ENCODE measurements at places on chromosomes 3 and 15.

- DNase-seq = no peak
Observed at GRCh38 chr15:96472681-96473080, 142.2 kb downstream of the NR2F2 start.

DNA sequence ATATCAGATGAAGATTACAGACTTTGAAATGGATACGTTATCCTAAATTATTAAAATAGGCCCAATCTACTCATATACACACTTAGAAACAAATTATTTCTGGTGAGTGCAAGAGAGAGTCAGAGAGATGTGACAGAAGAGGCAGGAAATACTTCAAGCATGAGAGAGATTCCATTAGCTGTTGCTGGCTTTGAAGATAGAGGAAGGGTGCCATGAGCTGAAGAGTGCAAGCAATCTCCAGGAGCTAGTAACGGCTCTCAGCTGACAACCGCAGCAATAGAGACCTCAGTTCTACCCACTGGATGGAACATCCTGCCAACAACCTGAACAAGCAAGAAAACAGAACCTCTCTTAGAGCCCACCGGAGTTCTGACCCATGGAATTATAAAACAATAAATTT, 270.7 kb upstream of the SLITRK3 start:
- no peak for DNase-seq

DNA sequence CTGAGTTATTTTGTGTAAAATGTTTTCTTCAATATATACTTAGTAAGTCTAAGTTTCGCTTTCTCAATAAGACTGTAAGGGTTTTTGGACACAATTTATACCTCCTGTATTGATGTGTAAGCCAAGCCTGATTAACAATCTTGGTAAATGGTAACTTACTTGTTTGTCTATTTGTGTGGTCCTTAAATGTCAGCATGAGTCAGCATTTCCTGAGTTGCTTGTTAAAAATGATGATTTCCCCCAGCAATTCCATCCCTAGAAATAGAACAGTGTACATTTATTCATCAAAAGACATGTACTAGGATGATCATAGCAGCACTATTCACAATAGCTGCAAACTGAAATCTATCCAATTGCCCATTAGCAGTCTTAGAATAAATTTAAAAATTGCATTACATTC, 53.4 kb upstream of the LRIG1 start:
- DNase-seq = no peak

- no peak for DNase-seq
Observed at GRCh38 chr3:129365296-129366136, 62.9 kb downstream of the EFCAB12 start.

DNA sequence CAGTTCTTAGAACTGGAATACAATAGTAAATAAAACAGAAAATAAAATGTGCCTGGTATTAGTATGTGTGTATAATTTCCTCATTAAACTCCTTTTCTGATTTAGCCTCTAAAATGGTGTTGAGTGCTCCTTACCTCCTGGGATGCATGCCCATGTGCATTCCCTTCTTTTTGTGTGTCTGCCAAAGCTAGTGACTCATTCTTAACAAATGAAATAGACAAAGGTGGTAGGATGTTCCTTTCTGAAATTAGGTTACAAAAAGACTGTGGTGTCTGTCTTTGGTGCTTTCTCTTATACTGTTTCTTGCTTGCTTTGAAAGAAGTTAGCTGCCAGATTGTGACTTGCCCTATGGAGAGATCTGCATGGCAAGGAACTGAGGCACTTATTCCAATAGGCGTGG, 623.7 kb downstream of the GRM7 start:
- no peak for DNase-seq

DNA sequence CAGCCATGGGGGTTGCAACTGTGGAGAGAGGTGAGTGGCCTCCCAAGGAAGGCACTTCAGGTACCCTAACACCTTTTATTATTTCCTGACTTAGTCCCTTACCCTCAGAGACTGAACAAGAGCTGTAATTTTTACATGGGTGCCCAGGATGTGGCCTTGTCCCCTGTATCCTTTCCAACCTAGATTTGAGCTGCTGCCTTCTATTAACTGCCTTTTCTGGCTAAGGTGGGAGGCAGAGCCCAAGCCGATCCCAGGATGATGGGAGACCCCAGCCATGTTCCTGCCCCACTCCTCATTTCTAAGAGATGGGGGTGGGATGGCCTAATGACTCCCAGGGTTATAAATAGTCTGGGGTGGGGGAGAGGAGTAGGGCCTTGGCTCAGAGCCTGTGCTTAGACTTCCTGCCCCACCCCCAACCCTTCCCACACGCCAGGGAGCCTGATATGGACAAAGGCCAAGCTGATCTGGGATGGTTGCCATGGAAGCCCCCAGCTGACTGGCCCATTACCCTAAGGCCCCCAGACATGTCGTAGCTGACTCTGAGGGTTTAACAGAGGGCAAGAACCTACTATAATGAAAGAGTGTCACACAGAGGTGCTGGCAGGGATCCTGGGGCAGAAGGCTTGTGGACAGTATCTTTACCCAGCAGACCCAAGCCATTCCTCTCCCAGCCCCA, 1.9 kb downstream of the KLHDC8B start:
- DNase-seq = no peak

- no peak for DNase-seq
Observed at GRCh38 chr3:197014942-197015575, 14.6 kb downstream of the MELTF start.

GRCh38 chr3:20974396-20974795, 776.6 kb downstream of the ZNF385D start:
- DNase-seq = no peak

DNA sequence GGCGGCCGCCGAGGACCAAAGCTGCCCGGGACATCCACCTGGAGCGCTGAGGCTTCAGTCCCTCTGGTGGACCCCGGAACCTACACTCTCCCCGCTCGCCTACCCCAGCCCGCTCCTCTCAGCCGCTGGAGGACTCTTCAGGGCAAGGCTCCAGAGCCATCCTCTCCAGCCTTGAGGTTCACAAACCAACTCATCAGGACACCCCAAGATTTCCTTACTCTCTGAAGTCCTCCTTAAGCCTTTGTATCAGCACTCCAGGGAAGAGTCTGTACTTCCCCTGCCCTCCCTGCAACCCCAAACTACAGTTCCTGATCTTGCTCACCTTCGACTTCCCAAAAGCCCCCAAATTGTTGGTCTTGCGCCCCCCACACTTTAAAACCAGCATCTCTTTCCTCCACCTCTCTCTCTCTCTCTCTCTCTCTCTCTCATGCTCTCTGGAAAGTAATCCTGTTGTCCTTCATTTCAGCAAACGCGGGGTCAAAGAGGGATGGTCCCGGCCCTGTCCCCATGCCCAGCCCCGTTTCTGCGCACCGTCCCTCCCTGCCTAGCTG, 438 bp downstream of the THBS1 start:
- DNase-seq = no peak

GRCh38 chr3:97705764-97706163, 58.8 kb upstream of the ARL6 start:
- DNase-seq = no peak

DNA sequence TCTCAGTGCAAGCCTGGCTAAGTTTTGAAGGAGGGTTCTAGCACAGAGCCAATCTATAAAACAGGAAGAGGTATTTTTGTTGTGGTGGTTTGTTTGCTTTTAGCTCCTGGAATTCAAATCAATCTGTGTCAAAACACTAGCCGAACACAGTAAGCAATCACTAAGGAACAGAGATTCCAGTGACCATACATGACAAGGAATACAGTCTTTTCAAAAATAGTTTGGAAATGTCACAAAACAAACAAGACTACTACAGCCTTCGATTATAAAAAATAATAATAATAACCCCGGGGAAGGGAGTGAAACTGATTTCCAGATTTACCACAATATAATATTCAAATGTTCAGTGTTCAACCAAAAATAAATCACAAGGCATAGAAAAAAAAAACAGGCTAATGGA, 166.5 kb downstream of the OCA2 start:
- no peak for DNase-seq

DNA sequence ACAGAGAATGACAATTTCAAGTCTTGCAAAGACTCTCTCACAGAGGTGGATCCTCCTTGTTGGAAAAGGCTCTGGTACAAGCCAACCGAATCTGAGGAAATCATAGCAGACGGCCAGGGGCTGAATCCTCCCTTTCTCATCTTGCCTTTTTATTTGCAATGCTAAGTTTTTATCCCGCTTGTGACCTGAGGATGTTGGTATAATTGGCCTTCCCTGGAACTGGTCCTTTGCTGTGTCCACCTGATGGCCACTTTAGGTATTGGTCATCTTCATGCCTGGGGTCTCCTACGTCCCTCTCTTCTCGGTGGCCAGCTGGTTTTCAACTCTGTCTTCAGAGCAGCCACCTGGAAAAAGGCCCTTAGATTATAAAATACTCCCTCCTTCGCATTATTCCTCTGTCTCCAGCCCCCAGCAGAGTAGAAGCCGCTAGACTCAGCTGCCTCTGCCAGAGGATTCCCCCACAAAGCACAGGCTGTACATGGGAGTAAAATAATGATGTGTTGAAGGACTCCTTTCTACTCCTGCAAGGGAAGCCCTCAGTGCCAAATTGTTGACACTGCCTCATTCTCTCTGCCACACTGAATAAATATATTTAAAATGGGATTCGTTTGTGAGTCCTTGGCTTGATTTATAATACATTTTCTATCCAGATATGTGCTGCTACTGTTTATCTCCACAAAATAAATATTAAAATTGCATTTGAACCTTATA, 208.9 kb upstream of the CFAP20DC start:
- DNase-seq = no peak

GRCh38 chr15:56180851-56181250, 62.8 kb downstream of the RFX7 start:
- no peak for DNase-seq

GRCh38 chr15:80582816-80583423, 112.2 kb upstream of the ABHD17C start:
- no peak for DNase-seq

DNA sequence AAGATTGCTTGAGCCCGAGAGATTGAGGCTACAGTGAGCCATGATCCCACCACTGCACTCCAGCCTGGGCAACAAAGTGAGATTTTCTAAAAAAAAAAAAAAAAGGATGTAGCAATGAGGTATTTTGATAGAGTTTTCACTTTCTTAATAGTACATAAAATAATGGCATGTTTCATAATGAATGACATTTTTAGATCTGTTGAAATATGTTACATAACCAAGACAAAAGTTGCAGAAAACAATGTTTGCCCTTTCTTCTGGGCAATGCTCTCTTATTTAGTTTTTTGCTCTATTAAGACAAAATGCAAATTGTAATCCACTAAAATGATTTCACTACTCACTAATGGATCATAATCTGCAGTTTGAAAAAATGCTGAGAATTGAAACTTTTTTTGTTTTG, 4.4 kb upstream of the MAPK6 start:
- DNase-seq = no peak

DNA sequence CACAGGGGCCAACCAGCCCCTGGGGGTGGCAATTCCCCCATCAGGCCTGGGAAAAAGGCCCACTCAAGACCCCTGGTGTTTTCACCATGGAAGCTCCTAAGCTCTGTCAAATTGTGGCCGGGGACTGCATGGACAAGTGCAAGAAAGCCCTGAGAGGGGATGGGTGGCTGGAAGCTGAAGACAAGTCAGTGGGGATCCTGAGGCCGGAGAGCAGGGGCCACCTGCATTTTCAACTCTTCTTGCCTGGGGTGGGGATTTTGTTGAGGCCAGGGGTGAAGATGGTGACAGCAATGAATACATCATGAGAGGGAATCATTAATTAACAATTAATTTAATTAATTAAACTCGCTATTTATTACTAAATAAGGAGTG, 33.9 kb downstream of the FEM1B start:
- no peak for DNase-seq

DNA sequence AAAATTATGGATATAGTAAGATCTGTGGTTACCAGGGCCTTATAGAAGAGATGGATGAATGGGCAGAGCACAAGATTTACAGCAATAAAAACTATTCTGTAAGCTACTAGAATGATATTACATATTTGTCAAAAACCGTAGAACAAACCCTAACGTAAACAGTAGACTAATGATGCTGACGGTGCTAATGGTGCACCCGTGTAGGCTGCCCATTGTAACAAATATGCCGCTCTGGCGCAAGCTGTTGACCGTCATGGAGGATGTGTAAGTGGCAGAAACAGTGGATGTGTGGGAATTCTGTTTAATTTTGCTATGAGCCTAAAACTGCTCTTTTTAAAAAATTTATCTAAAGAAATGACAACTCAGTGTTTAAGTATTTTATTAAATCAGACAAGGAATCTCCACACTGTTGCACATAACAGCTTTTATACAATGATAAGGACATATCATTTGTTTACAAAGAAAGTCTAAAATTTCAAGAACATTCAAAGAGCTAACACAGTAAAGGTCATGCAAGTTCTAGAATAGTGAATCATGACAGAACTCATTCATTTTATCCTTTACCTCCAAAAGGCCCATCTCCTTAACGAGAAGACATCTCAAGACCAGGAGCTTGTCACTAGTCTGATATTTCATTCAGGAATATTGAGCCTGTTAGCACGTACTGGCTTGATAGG, 32.8 kb downstream of the TFRC start:
- DNase-seq = no peak

DNA sequence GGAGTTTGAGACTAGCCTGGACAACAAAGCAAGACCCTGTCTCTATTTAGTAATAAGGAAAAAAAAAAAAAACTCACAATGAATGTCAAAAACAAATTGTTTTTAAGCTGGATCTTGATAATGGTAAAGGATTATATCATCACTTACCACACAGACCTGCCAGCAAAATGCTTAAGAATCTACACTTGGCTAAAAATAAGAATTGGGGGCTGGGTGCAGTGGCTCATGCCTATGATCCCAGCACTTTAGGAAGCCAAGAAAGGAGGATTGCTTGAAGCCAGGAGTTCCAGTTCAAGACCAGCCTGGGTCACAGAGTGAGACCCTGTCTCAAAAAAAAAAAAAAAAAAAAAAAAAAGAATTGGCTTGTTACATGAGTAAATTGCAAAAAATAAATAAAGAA, 31.0 kb downstream of the ACAP2 start:
- DNase-seq = no peak

DNA sequence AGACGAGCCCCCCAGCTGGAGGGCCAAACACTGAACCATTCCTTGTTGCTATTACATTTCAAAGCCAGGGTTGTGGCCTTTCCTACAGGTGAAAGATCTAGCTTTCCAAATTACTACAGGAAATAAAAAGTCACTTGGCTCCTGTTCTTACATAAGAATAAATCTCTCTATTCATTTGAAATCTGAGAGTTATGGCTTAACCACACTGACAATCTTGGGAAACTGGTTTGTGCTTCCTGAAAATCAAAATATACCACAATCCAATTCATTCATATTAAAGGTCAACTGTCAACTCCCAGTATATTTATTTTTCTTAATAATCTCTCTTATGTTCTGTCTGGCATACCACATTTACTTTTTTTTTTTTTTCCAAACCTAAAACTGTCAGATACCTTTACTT, 103.7 kb upstream of the LMOD3 start:
- no peak for DNase-seq

- no peak for DNase-seq
Observed at GRCh38 chr15:51044037-51044727, 50.5 kb downstream of the TNFAIP8L3 start.

Measured in stimulated activated CD8-positive, alpha-beta memory T cell treated with anti-CD3 and anti-CD28 coated beads, Interleukin-15, amount 100 ng/mL, for 4 hours (primary cell).